ENCODE measurements at places on chromosomes 11 and 22. TPM values are rescaled to one million over a fixed set of nuclear protein-coding genes. Genes with fewer than 3 reads are reported as not detected.

The OR8G1 gene
- polyA plus RNA-seq, result not detected

The GAL3ST3 gene
- 8.9 TPM for polyA plus RNA-seq

GRCh38 chr11:87374038-87374807, 336.5 kb downstream of the TMEM135 start:
- DNase-seq, result no peak

DNA sequence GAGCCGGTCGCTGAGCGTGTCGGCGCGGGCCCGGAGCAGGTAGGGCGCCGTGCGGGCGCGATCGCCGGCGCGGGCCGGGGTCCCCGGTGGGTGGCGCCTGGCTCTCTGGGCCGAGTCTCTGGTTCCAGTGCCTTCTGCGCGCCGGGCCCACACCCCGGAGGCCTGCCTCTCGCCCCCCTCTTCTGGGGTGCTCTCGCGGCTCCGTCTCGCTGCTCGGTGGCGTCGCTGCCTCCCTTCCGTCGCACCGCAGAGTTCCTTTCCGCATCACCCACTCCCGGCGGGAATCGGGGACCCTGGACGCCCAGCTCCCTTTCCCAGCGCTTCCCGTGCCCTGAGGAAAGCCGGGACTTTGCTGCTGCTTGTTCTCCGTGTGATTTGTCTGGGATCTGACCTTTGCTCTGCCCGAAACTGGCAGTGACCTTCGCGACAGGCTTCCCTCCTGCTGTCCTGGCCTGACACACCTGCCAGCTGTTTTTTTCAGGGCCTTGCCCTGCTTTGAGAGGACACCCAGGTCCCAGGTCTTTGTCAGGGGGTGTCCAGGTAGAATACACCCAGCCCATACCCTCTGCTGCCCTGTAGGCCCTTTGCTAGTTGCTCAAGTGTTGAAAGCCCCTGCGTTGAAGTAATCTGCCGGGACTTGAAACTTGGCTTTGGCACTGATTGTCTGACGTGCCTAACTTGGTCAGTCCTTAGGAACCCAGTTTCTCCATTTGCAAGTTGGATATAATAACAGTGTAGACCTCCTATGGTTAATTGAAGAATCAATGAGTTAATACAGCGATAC, 711 bp downstream of the FDX1 start:
- DNase-seq, result peak; percentile 52

GRCh38 chr11:94100253-94100652, 28.4 kb upstream of the PANX1 start:
- DNase-seq, result no peak

The GP1BB gene
- polyA plus RNA-seq, result 29.5 TPM

GRCh38 chr11:35330156-35330889, 89.0 kb downstream of the SLC1A2 start:
- no peak for DNase-seq

The ZNF280B gene
- polyA plus RNA-seq, result 0.59 TPM

DNA sequence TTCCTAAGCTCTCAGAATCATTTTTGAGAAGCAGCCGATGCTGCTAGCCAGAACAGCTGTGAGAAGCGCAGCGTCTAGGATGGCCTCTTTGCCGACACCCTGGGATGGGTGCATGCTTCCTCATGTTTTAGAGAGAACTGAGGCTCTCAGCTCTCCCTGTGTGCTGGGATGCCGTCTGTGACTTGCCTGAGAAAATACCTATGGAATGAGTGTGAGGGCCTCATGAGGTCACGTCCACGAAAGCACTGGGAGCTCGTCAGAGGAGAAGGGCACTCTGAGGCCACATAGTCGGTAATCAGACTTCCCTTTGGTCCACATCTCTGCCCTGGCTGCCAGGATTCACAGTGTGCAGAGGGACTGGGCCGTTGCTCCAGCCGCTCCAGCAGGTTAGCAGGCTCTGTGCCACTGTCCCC, 54.7 kb downstream of the MICAL3 start:
- DNase-seq, result peak; percentile 61

The SCGB1D2 gene
- 1.2 TPM for polyA plus RNA-seq

The MYBPC3 gene
- 1,009 TPM for polyA plus RNA-seq

DNA sequence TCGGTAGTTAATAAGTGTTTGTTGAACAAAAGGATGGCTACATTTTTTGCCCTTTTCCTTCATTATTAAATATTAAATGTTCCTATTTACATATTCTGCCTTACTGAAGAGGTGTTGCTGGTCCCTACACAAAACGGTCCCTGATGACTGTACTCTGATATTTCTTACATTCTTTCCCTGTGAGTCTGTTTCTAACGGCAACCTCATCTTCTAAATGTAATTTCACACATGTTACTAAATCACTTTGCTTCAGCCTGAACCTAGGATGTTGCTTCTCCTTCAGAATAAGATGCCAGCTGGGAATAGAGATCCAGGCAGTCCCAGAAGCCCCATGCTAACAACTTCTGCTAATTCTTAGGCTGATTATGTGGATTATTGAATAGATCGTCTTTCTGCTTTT, 50.3 kb downstream of the SPON1 start:
- no peak for DNase-seq

The CHST1 gene
- 2.7 TPM for polyA plus RNA-seq

DNA sequence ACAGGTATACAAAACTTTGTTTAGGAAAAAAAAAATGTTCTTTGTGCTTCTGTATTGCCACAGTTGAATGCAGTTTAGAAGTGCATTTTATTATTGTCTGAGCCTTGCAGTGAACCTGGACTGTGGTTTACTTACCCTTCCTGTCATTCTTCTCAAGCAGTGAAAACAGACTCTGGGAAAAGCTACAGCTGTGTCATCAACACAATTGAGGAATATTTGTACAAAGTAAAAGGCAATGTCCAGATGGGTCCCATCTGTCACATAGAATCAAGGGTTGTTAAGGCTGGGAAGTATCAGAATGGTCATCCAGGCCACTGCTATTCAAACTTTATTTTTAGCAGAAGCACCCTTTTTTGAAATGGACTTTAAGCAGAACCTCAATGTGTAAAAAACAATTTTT, 73.3 kb downstream of the TRIM44 start:
- no peak for DNase-seq

DNA sequence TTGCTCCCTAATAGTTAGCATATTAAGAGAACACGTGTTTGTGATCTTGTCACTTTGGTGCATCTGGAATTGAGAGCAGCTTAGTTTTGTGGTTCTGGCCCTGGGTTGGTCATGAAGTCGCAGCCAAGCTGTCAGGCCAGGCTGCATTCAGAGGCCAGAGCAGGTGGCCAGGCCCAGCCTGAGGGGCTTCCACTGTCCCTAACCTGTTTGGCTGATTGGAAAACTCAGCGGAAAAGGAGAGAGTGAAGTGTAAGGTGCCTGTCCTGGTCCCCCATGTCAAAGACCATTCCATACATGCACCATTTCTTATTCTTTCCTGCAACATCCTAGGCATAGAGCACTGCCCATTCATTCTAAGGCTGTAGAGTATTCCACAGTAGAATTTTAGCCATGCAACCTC, 111.5 kb upstream of the IGLL5 start:
- no peak for DNase-seq

DNA sequence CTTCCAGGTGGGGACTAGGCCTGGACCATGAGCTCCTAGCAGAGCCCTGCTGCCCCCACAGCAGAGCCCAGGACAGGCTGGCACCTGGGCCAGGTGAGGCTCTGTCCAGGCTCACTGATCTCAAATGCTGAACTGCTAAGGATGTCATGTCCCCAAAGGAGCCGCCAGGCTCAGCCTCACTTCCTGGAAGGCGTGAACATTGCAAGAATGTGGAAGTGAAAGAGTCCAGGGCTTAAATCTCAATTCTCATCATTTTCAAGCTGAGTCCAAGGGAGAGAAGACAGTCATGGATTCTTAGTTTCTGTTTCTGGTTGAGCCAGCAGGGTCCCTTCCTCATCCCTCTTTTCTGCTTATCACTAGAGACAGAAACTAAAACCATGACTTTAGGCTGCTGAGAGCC, 5.0 kb downstream of the ASCL2 start:
- DNase-seq, result no peak

The ARHGAP20 gene
- 0.29 TPM for polyA plus RNA-seq

The PIH1D2 gene
- 1.8 TPM for polyA plus RNA-seq

- DNase-seq, result no peak
These were observed 10.0 kb downstream of the TMEM132A start for GRCh38 chr11:60934124-60934789.

The OR8D1 gene
- polyA plus RNA-seq, result not detected

DNA sequence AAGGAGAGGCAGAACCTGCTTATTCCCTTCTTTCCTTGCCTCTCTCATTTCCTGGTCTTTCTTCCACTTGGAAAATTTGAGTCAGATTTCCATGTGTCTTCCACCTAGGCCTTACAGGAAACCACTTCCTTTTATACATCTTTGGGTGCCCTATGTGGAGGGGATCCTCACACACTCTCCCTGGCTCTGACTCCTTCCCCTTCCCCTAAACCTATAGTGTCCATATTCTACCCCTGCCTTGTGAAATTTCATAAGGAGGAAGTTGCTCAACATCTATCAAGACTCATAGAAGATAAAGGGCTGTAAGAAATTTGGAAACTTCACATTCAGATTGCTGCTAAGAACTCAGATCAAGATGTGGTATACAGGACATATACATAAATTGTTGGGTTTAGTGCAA, 20.4 kb downstream of the TUG1 start:
- no peak for DNase-seq

The IGLL1 gene
- not detected for polyA plus RNA-seq

The GGTLC3 gene
- polyA plus RNA-seq, result not detected

The TRPM5 gene
- polyA plus RNA-seq, result 0.02 TPM

The P2RY2 gene
- polyA plus RNA-seq, result 5.4 TPM

The APLNR gene
- 2.2 TPM for polyA plus RNA-seq

All from right cardiac atrium (tissue), 5 donors.